ENCODE measurements at places on chromosomes 4 and X.

- DNase-seq = peak; percentile 21
These were observed 15.1 kb upstream of the GK start for GRCh38 chrX:30637874-30638815.

DNA sequence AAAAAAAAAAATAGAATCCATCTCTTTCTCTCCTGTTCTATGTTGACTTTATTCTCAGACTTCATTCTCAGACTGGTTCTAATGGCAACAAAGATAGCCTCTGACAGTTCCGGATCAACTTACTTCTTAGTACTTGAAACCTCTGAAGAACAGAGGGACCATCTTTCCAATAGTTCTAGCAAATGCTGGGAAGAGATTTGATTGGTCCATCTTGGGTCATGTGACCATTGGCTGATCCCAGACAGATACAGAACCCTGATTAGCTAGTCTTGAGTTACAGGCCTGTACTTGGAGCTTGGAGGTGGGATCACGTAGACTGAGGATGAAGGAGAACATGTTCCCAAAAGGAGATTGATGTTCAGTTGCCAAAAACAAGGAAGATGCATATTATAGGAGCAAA is 66.9 kb upstream of the STIM2 start:
- no peak for DNase-seq

- no peak for DNase-seq
These were observed 194.9 kb downstream of the CBLL2 start for GRCh38 chrX:22467571-22467970.

GRCh38 chrX:151902813-151903591 is 9.7 kb upstream of the MAGEA4 start:
- DNase-seq = no peak

DNA sequence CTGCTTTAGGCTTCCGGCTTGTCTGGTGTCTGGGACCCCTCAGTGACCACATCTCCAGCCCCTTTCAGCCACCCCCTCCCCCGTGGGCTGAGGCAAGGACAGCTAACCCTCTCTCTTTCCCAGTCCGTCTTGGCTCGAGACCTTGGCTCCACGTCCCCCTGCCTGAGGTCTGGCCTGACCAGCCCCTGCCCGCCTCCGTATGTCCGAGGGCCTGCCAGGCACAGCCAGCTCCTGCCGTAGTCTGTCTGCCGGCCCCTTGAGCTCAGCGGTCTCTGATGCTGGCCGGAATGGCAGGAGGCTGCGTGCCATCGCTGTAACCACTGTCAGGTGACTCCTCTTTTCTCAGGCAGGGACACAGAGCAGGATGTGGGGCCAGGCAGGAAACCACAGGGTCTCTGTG is 73.3 kb upstream of the LRPAP1 start:
- no peak for DNase-seq
